ENCODE measurements at places on chromosomes 1 and 21. TPM values are rescaled to one million over a fixed set of nuclear protein-coding genes. Genes with fewer than 3 reads are reported as not detected.

C8B gene
- total RNA-seq: not detected

OR14K1 gene
- not detected for total RNA-seq

FMO1 gene
- total RNA-seq: 13.5 TPM

SPATA21 gene
- not detected for total RNA-seq

HMCN1 gene
- total RNA-seq: 3.9 TPM

COL6A1 gene
- total RNA-seq: 145 TPM

SPRR1B gene
- 0.74 TPM for total RNA-seq

PCAT6 gene
- total RNA-seq: not detected

- no peak for DNase-seq
- no peaks in the 10 kb centered on the region for H3K36me3 ChIP-seq
- no peaks in the 10 kb centered on the region for H3K27me3 ChIP-seq
- no peak overlapping the region for H3K4me3 ChIP-seq
Observed at GRCh38 chr1:3886691-3887090, 13.4 kb downstream of the C1orf174 start.

DNA sequence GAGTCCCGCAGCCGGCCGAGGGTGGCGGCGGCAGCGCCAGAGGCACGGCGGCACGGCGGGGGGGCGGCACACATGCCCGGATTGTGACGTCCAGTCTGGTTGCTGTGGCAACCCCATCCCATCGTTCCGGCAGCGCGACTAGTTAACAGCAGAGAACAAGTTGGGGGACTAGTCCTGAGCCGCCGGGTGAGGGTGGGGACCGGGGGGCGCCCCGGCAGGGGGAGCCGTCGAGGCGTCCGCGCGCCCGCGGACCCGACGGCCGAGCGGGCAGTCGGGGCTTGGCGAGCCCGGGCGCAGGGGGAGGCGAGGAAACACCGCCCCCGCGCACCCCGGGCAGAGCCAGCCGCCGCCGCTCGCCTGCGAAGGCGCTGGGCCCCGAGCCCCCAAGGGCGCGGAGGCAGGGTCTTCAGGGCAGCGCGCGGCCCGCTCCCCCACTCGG is at the start of gene CHD5:
CHD5 (minus strand) TSS at position 54 of the 439 bp plus-strand sequence. CDS start 298 bp downstream, outside the sequence.
- no peak within 1 kb of the TSS for H3K4me3 ChIP-seq
- peaks cover 41% of the 10 kb centered on the region for H3K27me3 ChIP-seq
- DNase-seq: no peak
- peaks cover 3% of the 10 kb centered on the region for H3K36me3 ChIP-seq
- H3K4me1 ChIP-seq: no peaks in the 10 kb centered on the region

- no peak overlapping the region for H3K4me3 ChIP-seq
- DNase-seq: no peak
- H3K27me3 ChIP-seq: no peaks in the 10 kb centered on the region
- H3K36me3 ChIP-seq: no peaks in the 10 kb centered on the region
- peaks cover 6% of the 10 kb centered on the region for H3K4me1 ChIP-seq
Observed at GRCh38 chr1:39489567-39490239, 1.7 kb upstream of the BMP8A start.

GRCh38 chr1:246043556-246043955 is 463.5 kb downstream of the SMYD3 start:
- H3K4me3 ChIP-seq: no peak overlapping the region
- H3K27ac ChIP-seq: no peak overlapping the region
- DNase-seq: no peak
- no peaks in the 10 kb centered on the region for H3K4me1 ChIP-seq
- H3K36me3 ChIP-seq: no peaks in the 10 kb centered on the region

GRCh38 chr1:25174730-25175612 is 57.3 kb downstream of the SYF2 start:
- no peak for DNase-seq
- H3K36me3 ChIP-seq: no peaks in the 10 kb centered on the region
- no peaks in the 10 kb centered on the region for H3K27me3 ChIP-seq
- H3K4me3 ChIP-seq: no peak overlapping the region

GRCh38 chr1:31980835-31981455 is 32.7 kb upstream of the KHDRBS1 start:
- DNase-seq: no peak
- H3K4me3 ChIP-seq: no peak overlapping the region
- H3K27me3 ChIP-seq: no peaks in the 10 kb centered on the region
- no peaks in the 10 kb centered on the region for H3K4me1 ChIP-seq
- no peaks in the 10 kb centered on the region for H3K36me3 ChIP-seq
- no peak overlapping the region for H3K27ac ChIP-seq

GRCh38 chr1:44707959-44708831 is 22.8 kb downstream of the RNU5D-1 start:
- no peak for DNase-seq
- H3K36me3 ChIP-seq: no peaks in the 10 kb centered on the region
- H3K4me1 ChIP-seq: no peaks in the 10 kb centered on the region

GRCh38 chr1:182680901-182681567 is 3.4 kb downstream of the RGS8 start:
- DNase-seq: no peak
- H3K4me3 ChIP-seq: no peak overlapping the region
- no peaks in the 10 kb centered on the region for H3K36me3 ChIP-seq

GRCh38 chr1:88549536-88549935 is 134.5 kb upstream of the PKN2 start:
- H3K4me3 ChIP-seq: no peak overlapping the region
- H3K4me1 ChIP-seq: no peaks in the 10 kb centered on the region
- no peaks in the 10 kb centered on the region for H3K36me3 ChIP-seq
- H3K27me3 ChIP-seq: no peaks in the 10 kb centered on the region
- DNase-seq: no peak

DNA sequence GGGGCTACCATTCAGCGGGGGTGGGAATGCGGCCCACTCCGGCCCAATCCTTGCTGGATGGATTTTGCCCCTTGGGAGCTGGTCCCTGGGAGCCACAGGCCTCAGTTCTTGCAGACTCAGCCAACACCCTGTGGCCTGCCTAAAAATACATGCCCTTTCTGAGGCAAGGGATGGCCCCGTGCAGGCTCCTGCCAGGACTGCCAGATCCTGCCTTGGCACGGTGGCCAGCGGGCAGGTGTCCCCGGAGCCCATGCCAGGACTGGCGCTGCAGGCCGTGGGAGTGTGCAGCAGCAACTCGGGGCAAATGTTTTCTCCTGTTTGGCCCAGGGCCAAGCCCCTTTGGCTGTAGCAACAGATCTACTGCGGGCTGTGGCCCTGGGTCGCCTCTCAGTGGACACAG is 1.6 kb upstream of the PANK4 start:
- peaks cover 61% of the 10 kb centered on the region for H3K4me1 ChIP-seq
- H3K36me3 ChIP-seq: no peaks in the 10 kb centered on the region
- H3K4me3 ChIP-seq: no peak overlapping the region
- H3K27me3 ChIP-seq: peaks cover 31% of the 10 kb centered on the region

GRCh38 chr1:8095584-8095983 is 69.5 kb upstream of the ERRFI1 start:
- H3K4me3 ChIP-seq: no peak overlapping the region
- H3K27ac ChIP-seq: peak overlapping the region; percentile 77
- H3K36me3 ChIP-seq: no peaks in the 10 kb centered on the region
- H3K4me1 ChIP-seq: peaks cover 37% of the 10 kb centered on the region

- DNase-seq: no peak
- H3K4me3 ChIP-seq: no peak overlapping the region
- no peaks in the 10 kb centered on the region for H3K4me1 ChIP-seq
- H3K36me3 ChIP-seq: no peaks in the 10 kb centered on the region
Observed at GRCh38 chr1:57232500-57232899, 191.4 kb downstream of the DAB1 start.

DNA sequence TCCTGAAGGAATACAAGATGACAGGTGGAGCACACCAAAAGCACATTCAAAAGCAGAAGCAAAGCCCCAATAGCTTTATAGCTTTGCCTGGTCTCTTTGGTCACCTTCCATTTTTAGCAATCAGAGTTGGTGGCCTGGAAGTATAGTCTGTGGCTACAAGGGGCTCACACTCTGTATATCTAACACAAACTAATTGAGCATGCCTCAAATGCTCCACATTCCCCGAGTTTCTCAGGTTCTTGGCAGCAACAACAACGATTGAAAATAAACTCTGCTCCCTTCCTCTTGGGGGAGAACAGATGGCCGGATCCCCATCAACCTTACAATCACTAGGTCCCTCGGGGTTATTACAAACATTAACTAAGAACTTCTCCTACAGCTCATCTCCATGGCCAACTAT is 24.9 kb upstream of the TADA1 start:
- H3K36me3 ChIP-seq: no peaks in the 10 kb centered on the region
- H3K27me3 ChIP-seq: no peaks in the 10 kb centered on the region
- no peak for DNase-seq
- H3K4me3 ChIP-seq: no peak overlapping the region

DNA sequence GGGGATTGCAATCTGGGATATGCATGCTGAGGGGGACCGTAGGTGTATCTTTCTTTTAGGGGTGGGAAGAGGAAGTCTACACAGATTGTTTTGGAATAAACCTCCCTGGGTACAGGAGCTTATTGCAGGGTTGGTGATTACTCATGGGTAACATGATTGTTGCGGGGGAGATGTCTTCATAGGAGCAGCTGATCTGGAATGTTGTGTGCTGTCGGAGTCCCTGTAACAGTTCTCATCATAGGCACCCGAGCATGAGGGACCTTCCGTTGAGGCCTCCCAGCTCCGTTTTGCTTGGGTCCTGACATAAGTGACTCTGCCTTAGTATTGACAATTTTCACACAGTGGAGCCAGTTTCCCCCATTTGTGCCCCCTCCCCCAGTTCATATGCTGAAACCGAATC is 4.2 kb upstream of the PRXL2B start:
- DNase-seq: no peak
- H3K27me3 ChIP-seq: peaks cover 5% of the 10 kb centered on the region
- H3K4me3 ChIP-seq: no peak overlapping the region
- H3K36me3 ChIP-seq: no peaks in the 10 kb centered on the region
- no peak overlapping the region for H3K27ac ChIP-seq

- DNase-seq: no peak
- no peak overlapping the region for H3K27ac ChIP-seq
- H3K27me3 ChIP-seq: no peaks in the 10 kb centered on the region
Observed at GRCh38 chr1:193077991-193078390, 18.6 kb downstream of the RO60 start.

All from adrenal gland (tissue), 19 donors.